NCI-H187 (cell line): ENCODE measurements at places on chromosomes 3 and 15.

- DNase-seq: no peak
Measured at GRCh38 chr3:48504051-48504946, at the start of gene SHISA5. Gene SHISA5, minus strand, starts transcription at chr3:48504174. Its CDS starts 80 bp downstream, at chr3:48504094.

GRCh38 chr15:39130556-39131379, 450.1 kb upstream of the THBS1 start:
- no peak for DNase-seq

GRCh38 chr3:72266016-72266370, 481.0 kb upstream of the PROK2 start:
- no peak for DNase-seq

- no peak for DNase-seq
Measured at GRCh38 chr15:44035781-44036699, 159.0 kb downstream of the FRMD5 start.

GRCh38 chr15:40441565-40442531, 1.1 kb downstream of the BAHD1 start:
- no peak for DNase-seq

- no peak for DNase-seq
Measured at GRCh38 chr3:57268416-57268815, 24.1 kb downstream of the ASB14 start.

GRCh38 chr3:18716101-18716500, 291.0 kb upstream of the SATB1 start:
- no peak for DNase-seq

DNA sequence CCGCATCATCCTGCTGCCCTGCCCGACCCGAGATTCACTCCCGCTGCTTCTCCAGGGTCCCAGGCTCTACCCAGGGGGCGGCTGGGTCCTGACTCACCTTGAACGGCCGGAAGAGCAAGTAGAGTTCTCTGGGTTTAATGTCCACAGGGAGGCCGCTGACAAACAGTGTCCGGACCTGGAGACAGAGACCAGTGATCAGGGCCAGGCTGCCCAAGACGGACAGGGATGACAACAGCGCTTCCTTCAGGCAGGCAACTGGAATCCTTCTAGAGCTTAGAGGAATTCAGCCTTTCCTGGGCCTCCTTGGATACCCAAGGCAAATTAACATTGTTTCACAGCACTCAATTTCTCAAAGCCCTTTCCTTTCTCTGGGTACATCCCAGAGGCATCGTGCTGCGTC, 23.9 kb downstream of the RBPMS2 start:
- no peak for DNase-seq

- DNase-seq: no peak
Measured at GRCh38 chr15:66269326-66270090, 16.0 kb upstream of the MEGF11 start.

DNA sequence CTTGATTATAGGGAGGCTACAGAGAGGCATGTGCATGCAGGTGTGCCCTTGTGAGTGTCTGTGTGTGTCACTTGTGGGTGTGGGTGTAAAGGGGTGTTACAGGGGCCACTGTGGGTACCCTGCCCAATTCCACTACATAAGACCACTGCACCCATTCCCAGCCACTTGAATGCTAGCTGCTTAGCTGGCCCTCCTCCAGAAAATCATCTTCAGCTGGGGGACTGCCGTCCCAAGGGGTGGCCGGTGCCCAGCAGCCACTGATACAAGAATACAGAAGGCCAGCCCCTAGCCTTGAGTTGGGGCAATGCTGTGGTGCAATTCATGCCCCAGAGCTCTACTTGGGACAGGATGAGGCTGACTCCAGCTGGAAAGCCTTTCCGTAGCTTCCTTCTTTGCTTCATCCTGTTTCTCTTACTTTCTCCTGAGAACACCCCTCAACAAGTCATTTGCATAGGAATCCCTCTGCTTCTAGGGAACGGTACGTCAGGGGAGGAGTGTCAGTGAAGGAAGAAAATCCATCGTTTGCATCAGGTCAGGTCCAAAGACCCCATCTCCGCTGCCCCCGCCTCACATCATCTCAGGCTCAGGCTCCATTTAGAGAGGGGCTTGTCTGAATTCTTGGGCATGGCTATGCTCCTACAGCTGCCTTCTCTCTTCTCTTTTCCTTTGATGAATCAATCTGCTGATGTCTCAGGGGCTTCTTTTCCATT, 72.0 kb downstream of the SCN5A start:
- DNase-seq: no peak

DNA sequence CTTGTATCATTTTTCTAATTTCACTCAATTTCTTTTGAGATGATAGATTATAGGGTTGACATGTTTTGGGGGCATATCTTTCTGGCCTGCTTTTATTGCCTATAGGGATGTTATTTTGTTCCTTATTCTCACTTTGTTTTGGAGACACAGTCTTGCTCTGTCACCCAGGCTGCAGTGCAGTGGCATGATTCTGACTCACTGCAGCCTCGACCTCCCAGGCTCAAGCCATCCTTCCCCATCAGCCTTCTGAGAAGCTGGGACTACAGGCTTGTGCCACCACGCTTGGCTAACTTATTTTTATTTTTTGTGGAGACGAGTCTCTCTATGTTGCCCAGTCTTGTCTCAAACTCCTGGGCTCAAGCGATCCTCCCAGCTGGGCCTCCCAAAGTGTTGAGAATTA, 72.8 kb upstream of the FAN1 start:
- no peak for DNase-seq

DNA sequence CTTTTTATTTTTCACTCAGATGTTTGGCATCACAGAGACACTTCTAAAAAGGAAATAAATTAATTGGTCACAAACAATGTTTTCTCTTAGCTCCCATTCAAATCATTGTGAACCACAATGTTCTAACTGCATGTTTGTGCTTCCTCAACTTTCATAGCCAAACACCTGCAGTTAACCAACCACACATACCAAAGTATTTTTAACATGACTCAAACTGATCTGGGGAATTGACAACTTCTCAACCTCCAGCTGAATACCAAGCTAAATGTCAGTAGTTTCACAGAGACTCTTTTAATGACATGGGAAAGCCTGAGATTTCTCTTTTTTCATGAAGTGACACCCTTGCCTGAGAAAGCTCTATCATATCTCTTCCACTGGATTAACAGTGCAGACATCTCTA, 217.9 kb upstream of the MME start:
- DNase-seq: no peak

GRCh38 chr3:55709411-55710012, 222.4 kb upstream of the WNT5A start:
- no peak for DNase-seq

DNA sequence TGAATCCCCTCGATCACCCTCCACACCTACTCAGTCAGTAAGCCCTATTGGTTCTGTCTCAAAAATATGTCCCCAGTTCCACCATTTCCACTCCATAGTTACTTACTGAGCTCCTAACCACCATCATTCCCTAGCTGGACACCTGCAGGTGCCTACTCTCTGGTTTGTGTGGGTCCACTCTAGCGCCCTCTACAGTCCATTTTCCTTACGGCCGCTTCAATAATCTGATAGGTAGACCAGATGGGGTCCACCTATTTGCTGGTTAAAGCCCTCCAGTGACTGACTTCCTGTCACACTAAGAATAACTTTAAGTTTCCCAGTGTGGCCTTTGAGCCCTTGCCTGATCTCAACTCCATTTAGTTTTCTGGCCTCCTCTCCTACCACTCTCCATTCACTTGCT, 5.0 kb downstream of the GXYLT2 start:
- DNase-seq: no peak

DNA sequence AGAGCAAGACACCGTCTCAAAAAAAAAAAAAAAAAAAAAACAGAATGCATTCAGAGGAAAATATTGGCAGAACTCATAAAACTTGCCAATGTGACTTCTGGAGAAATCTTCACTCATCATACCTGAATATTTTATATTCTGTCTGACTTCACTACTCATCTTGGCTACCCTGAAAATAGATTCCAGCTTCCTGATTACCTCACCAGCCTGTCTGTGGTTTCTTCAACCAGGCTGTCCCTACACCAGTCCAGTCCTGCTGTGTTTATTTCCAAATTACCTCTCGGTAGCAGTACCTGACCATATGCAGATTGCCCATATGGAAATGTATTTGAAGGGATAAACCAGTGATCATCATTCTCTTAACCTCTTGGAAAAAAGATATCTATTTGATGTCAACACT, 9.3 kb upstream of the P3H2 start:
- DNase-seq: no peak

DNA sequence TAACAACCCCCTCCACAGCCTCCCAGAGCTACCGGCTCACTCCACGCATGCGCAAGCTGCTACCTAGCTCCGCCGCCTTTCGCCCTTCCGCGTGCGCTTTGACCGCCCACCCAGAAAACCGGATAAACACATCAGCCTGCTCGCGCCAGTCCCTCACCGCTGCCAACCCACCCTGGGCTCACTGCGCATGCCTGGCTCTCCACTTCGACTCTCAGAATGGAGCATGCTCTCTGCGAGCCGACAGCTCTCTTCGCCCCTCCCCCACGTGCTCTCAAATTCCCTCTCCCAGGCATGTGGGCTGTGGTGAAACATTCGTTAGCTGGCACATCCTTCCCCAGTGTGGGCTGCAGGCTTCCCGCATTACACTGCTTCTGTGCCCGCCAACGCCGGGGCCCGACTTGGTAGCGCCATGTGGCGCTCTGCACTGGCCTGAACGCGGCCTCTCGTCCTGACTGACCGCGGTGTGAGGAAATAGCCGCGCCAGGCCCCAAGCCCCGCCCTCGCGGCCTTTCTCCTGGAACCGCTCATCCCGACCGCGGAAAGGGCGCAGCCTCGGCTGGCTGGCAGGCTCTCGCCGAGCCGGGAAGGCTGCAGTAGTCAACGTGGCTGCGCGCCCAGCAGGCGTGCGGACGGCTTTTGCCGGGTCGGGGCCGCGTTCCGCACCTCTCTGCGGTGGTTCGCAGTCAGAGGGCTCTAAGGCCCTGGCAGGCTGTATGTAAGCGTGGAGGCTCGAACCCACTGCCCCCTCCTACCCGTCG, 445 bp upstream of the MSL2 start:
- DNase-seq: peak; percentile 97

DNA sequence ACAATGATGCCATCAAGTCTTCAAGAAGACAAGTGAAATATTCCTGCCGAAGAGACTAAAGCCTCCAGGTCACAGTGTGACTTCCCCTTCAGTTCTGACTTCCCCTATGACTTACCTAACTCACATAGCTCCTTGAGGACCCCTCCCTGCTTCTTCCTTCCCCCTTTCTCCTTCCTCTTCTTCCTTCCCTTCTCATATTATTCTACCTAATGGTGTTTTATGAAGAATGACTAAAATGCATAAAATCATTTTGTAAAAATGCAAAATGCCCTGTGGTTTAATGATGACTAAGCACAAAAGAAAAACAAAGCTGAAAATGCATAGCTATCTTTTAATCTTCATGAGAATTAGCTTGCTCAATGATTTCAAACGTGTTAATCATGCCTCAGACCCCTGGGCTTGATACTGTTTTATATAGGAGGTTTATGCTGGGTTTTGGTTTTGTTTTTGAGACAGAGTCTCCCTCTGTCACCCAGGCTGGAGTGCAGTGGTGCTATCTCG, 26.1 kb upstream of the TM4SF4 start:
- DNase-seq: no peak

DNA sequence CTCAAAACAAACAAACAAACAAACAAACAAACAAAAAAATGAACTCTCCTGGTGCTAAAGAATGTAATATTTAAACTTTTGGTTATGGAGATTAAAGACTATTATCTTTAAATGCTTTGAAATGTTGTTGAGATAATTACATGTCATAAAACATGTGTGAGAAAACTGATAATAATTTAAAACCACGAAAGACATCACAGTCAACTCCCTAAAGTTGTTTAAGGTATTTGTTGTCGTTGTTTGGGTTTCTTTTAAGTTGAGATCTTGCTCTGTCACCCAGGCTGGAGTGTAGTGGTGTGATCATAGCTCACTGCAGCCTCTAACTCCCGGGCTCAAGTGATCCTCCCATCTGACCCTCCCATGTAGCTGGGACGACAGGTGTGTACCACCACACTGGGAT, 12.0 kb downstream of the EFCAB12 start:
- no peak for DNase-seq

- DNase-seq: no peak
Measured at GRCh38 chr15:76972389-76973361, 22.3 kb upstream of the PSTPIP1 start.

DNA sequence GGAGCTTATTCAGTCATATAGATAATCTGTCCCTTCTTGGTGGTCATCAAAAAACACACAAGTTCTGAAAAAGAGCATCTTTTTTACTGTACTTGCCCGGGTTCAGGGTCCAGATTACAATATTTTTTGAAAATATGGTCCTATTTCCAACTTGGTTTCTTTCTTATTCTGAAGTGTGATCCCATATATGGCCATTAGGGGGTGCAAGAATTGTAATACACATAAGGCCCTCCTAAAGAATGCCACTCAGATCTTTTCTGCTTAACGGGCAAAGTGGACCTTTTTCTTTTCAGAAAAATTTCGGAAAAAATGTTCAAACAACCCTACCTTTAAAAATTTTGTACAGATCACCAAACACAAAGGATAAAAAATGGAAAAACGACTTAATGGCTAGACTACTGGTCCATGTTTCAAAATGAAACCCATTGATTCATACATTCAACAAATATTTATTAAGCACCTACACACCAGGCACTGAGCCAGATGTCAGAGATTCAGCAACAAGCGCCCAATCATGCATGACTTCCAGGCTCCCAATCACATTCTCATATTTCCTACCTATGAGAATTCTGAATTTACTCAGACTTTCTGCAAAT, 102.0 kb upstream of the MYRIP start:
- DNase-seq: no peak

DNA sequence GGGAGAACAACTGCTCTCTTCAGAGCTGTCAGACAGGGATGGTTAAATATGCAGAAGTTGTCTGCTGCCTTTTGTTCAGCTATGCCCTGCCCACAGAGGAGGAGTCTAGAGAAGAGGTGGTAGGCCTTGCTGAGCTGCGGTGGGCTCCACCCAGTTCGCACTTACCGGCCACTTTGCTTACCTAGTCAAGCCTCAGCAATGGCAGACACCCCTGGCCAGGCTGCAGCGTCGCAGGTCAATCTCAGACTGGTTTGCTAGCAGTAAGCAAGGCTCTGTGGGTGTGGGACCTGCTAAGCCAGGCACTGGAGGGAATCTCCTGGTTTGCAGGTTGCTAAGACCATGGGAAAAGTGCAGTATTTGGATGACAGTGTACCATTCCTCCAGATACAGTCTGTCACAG, 12.3 kb upstream of the TMEM45A start:
- DNase-seq: no peak

GRCh38 chr15:89115547-89115946, 27.3 kb downstream of the ABHD2 start:
- DNase-seq: no peak

DNA sequence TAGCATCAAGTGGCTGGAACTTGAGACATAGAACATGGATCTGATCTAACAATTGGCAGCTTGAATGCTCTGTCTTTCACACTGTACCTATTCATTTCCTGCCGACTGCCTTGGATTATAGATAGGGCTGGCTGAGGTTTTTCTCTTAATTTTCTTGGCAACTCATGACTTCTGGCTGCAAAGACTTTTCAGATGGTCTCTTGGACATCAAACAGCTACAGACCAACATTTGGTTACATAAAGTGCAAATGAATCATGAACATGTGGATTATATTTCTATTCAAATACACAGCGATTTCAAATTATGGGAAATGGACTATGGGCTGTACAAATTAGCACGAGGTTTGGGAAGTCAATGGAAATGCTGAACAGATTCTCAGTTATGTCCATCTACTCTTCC, 26.2 kb upstream of the IL16 start:
- no peak for DNase-seq
